ENCODE measurements at places on chromosomes 6 and 20.

DNA sequence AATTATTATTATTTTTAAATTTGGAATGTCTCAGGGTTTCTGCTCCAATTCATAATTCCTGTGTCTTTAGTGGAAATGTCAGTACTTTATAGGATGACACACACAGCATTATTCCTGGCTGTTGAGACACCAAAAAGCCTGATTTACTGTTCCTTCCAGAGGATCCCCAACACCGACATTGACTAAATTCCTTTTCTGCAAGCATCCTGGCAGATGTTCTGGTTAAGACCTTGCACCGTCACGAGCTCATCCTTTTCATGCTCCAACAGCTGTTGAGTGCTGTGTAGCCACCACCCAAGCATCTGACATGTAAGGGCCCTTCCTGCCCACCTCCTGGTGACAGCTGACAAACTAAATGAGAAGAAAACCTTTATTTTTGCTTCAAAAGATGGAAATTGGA lies 284.3 kb upstream of the SULF2 start:
- DNase-seq = no peak

DNA sequence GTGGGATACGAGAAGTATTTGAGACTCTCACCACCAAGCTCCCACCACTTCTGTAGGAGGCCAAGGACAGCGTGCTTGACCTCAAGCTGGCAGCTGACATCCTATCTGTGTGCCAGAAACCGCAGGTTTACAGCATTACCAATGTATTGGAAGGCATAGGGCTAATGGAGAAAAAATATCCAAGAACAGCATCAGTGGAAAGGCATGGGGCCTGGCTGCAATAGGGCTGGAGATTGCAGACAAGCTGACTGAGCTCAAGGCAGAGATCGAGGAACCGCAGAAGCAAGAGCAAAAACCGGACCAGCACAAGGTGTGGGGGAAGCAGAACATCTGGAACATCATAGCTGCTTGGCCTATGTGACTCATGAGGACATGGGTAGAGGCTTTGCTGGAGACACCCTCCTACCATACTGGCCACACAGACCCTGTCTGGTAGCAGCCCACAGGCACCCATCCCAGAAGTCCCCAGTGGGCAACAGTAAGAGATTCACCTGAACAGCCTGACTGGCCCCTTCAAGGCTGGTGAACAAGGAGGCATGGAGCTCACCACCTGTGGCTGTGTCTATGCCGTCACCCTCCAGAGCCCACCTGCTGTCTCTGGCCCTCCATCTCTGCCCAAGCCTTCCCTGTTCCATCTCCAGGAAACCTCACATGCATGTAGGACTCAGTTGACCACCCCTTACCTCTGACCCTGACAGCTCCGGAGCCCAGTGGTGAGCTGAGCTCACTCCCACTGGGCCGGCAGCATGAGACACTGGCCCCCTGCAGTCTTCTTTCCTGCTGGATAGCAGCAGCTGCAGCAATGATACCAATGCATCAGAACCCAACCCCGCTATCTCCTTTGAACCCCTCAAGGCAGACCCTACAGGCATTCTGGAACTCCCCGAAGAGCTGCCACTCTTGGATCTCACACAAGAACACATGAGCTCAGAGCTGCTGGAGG lies 171.1 kb downstream of the KIF6 start:
- no peak for DNase-seq

DNA sequence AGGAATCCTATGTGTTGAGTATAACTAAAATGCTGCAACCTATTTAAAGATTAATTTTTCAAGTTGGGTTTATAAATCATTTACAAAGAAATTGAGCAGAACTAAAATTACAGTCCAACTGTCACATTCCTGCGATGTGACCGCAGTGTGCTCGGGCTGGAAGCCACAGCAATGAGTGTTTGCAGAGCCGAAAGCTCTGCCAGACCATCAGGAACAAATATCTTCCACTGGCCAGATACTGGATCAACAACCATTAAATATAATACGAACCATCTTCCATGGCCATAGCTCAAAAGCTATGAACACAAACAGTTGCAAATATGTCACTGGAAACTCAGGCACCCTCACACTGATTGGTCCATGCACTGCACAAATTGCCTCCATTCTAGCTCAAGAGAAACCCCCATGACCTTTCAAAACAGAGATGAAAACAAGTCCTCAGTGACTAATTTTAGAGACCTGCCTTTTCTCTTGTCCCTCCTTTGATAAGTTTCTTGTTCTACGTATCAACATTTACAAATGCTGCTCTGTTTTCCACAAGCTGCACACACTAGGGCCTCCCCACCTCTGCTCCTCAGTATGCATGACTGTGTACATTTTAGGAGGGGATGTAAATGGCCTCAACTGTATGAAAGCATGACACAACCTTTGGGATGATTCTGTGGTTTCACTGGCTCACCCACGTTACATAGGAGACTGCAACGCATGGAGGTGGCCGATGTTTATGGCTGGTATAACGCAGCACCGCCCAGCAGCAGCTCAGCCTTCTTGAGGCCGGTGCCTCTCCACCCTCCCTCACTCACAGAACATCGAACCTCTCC lies 171.7 kb downstream of the WDR27 start:
- no peak for DNase-seq

DNA sequence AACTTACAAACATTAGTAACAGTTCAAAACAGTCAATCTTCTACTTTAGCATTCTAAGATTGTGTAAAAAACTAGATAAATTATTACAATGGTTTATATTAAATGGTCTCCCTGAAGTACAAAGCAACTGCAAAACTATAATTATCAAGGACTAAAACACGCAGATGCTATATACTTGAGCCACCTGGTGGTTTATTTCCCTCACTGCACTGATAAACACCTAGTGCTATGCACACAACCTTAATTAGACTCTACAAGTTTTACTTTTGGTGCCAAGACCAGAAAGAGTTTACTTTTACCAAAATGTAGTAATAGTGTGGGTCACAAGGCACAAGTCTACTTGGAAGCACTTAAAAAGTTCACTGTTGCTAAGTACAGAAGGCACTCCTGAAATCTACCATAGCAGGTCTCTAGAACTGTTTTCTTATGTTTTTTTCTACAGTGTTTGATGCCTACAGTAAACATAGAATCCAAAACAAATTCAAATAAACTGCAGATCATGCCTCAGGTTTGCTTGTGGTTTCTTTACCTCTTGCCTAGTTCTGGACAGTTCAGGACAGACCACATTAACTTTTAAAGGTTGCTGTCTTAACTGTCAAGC lies 49.2 kb downstream of the GMDS start:
- peak; percentile 19 for DNase-seq

GRCh38 chr6:83168556-83168955 lies 24.5 kb downstream of the PGM3 start:
- DNase-seq = no peak

DNA sequence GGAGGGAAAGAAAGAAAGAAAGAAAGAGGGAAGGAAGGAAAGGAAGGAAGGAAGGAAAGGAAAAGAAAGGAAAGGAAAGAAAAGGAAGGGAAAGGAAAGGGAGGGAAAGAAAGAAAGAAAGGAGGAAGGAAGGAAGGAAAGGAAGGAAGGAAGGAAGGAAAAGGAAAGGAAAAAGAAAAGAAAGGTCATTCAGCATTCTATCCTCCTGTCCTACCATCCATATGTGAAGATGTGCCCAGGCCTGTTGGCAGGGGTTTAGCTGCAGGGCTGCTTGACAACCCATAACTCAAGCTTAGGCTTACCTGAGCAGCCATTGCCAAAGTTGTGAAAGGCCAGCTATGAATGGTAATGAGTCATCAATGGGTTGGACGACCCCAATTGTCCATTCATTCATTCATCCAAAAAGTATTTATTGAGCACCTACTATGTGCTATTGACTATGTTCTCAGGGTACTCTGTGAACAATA lies 49.9 kb upstream of the OCSTAMP start:
- no peak for DNase-seq

- DNase-seq = no peak
These were observed 112.7 kb downstream of the GJA1 start for GRCh38 chr6:121548131-121548530.

DNA sequence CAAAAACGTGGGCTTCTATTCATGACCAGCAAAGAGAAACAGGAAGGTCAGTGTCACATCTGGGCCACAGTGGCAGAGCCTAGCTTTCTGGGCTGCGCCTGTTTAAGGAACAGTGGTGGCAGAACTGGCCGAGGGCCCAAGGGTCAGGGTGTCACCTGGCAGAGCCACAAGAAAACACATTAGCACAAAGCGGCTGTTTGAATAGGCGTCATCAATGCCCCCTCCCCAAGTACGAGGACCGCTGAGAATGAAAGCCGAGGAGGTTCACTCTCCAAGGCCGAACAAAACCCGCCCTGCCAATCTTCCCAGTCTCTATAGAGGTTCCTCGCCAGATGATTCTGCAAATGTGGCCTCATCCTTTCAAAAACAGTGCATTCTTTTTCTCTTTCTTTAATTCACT lies 125.2 kb upstream of the TRAF3IP2 start:
- DNase-seq = no peak

DNA sequence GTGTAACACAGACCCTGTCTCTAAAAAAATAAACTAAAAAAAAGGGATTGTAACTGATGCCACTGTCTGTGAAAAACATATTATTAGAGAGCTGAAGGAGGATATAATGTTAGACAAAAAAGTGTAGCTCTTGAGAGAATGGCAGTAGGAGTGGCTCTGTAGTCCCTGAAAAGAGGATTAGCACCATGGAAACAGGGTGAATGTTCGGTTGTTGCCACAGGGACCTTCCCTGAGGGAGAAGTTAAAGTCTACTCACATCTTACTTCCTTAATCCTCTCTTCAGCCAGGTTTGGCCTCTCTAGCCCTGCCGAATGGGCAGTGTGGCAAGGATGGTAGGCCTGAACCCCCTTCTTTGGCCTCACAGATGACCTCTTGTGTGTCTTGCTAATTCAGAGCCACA lies 12.1 kb downstream of the SCAND1 start:
- no peak for DNase-seq

GRCh38 chr6:166253281-166253681 lies 54.9 kb downstream of the PRR18 start:
- no peak for DNase-seq

- no peak for DNase-seq
These were observed 68.7 kb downstream of the SYTL3 start for GRCh38 chr6:158718461-158719046.

DNA sequence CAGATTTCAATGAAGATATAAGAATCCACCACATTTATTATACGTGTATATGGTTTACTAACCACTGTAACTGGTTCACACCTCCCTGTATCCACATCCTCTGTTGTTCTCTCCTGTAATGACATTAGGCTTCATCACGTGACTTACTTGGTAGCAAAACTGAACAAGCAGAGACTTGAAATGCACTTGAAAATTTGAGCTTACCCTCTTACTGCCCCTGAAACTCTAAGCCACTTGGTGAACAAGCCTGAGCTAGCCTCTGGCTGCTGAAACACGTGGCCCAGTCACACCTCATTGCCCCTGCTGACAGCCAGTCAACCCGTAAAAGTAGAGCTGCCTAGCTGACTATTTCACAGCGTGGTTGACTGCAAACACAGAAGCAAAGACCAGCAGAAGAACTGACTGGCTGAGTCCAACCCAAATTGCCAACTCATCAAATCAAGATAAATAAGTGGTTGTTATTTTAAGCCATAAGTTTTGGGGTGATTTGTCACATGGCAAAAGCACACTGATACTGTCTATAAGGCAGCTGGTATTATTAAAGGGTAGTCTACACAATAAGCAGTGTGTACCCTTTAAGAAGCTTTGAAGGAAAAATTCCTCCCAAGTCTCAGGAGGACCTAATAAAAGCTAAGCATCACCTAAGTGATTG lies 109.0 kb downstream of the RALGAPA2 start:
- no peak for DNase-seq

DNA sequence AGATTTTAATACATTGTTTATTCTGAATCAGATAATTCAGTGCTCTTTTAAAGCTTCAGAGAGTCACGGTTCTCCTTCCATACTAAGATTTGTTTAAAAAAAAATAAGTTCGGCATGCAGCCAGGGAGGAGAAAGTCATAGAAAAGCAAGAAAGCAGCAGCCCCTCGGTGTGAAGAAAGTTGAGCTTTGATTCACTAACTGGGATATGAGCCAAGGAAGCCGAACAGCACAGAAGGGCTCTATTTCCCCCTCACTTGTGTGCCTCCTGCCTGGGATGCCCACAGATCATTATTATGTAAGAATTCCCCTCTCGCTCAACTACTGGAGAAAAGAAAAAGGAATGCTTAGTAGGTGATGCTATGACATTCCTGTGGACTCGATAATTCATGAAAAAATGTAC lies 69.3 kb upstream of the SYNJ2 start:
- no peak for DNase-seq

GRCh38 chr20:35451295-35451694 lies 4.1 kb upstream of the CEP250 start:
- no peak for DNase-seq

- no peak for DNase-seq
These were observed 579.0 kb upstream of the FLRT3 start for GRCh38 chr20:14916360-14916920.

DNA sequence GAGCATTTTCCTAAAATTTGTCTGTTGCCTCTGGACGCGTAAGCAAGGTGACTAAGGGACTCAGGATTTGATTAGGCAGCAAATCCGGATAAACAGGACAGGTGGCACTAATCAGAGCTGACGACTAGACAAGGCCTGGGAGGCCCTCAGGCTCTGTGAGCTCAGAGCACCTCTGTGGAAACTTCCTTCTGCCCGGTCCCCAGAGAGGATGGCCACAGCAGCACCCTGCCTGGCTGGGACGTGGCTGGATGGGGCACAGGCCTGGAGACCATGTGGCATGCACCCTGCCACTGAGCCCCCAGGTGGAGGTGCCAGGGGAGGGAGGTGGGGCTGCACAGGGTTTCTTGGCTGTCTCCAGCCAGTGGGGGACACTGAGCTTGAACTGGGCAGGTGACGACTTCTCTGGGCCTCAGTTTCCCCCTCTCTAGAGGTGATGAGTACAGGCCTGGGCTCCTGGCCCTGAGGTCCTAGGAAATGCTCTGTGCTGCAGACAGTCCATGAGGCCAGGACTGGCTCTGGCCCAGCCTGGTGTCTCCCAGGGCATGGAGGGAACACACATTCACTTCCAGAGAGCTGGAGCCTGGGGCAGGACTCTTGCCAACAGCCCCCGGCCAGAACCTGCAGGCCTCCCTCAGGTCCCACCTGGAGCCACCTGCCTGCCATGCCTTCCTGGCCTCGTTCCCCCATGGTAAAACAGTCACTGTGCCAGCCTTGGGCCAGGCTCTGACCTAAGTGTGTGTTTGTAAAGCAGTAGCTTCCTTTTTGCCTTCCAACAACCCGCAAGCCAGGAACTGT lies 39.6 kb upstream of the STX16 start:
- no peak for DNase-seq

- no peak for DNase-seq
These were observed 48.9 kb downstream of the HIVEP1 start for GRCh38 chr6:12060780-12061609.

DNA sequence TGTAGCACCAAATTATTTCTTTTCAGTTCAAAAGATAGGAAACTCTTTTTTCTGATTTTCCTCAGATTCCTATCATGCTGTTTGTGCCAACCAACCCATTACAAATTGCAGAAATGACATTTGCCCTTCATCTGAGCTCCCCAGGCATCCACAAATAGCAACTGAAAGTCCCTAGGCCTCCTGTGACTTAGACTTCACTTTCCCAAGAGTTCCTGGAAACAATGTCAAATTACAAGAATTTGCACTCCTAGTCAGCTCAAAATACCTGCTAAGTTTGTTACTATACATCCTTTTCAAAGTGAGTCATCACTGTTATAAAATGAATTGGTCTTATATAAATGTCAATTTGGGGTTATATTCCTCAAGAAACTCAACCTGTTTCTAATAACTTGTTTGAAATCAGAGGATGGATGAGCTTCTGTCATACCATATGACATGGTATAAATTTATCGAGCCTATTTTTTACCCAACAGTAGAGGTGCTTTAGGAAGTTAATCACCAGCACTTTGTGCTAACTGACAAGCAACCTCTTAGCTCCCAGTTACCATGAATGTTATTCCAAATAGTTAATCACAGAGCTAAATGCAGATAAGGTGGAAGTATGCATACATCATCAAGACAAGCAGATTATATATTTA lies 256.5 kb downstream of the HACE1 start:
- DNase-seq = no peak
